Activated CD8-positive, alpha-beta T cell treated with anti-CD3 and anti-CD28 coated beads for 36 hours (primary cell): ENCODE measurements at places on chromosomes 2 and 18. TPM values are rescaled to one million over a fixed set of nuclear protein-coding genes. Genes with fewer than 3 reads are reported as not detected.
A peak's percentile ranks its signal among the peaks of the same experiment; 100 is the strongest.

- no peaks in the 10 kb centered on the region for H3K4me1 ChIP-seq
- no peaks in the 10 kb centered on the region for H3K27me3 ChIP-seq
- no peaks in the 10 kb centered on the region for H3K36me3 ChIP-seq
Measured at GRCh38 chr2:16332681-16333557, 332.7 kb downstream of the CYRIA start.

CAPN14 gene
- 0.59 TPM for total RNA-seq

- no peak for DNase-seq
- H3K27me3 ChIP-seq: no peaks in the 10 kb centered on the region
- no peak overlapping the region for H3K27ac ChIP-seq
- no peak overlapping the region for H3K4me3 ChIP-seq
- no peaks in the 10 kb centered on the region for H3K4me1 ChIP-seq
- no peaks in the 10 kb centered on the region for H3K36me3 ChIP-seq
Measured at GRCh38 chr18:32906506-32907310, 133.9 kb upstream of the KLHL14 start.

M1AP gene
- not detected for total RNA-seq

DNA sequence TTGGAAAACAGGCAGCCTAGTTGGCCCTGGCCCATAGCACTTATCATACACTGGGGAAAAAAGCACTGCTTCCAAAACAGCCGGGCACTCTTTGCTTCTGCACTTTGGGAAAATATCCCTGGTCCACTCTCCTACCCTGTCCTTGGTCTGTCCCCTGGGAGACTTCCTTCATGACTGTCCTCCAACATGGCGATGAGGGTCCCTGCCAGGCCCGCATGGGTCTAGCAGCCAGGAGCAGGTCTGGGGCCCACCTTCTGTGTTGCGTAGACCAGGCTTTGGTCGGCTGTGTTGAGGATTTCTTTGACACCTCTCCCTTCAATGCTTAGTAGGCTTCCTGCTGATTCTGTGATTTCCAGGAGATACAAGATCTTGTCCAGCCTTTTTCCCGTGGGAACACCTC, 12.2 kb downstream of the KCNF1 start:
- H3K27me3 ChIP-seq: peaks cover 8% of the 10 kb centered on the region
- DNase-seq: no peak
- H3K36me3 ChIP-seq: no peaks in the 10 kb centered on the region

GRCh38 chr18:5571666-5572065, 27.9 kb upstream of the EPB41L3 start:
- no peaks in the 10 kb centered on the region for H3K36me3 ChIP-seq
- no peak for DNase-seq
- H3K27ac ChIP-seq: no peak overlapping the region
- H3K27me3 ChIP-seq: peaks cover 14% of the 10 kb centered on the region

DNA sequence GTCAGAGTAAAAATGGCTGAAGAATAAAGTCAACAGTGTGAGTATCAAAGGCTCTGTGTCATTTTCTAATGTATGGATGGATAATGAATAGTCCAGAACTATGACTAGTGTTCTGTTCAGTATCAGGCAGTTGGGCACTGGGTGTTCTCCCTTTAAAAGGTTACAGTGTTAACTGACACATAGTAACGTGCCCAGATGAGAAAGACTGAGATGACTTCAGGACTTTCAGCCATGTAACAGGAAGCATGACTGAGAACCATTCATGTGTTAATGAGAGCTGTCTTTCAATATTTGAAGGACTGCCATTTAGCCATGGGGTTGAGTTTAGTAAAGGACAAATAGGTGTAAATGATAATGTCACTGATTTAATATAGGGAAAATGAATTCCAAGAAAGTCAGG, 187.1 kb downstream of the GULP1 start:
- no peaks in the 10 kb centered on the region for H3K4me1 ChIP-seq
- DNase-seq: no peak
- H3K36me3 ChIP-seq: no peaks in the 10 kb centered on the region

GRCh38 chr2:196801674-196802261, 2.3 kb upstream of the GTF3C3 start:
- peaks cover 2% of the 10 kb centered on the region for H3K27me3 ChIP-seq
- peaks cover 8% of the 10 kb centered on the region for H3K36me3 ChIP-seq
- no peak overlapping the region for H3K27ac ChIP-seq
- DNase-seq: no peak
- H3K4me1 ChIP-seq: peaks cover 25% of the 10 kb centered on the region
- no peak overlapping the region for H3K4me3 ChIP-seq

DNA sequence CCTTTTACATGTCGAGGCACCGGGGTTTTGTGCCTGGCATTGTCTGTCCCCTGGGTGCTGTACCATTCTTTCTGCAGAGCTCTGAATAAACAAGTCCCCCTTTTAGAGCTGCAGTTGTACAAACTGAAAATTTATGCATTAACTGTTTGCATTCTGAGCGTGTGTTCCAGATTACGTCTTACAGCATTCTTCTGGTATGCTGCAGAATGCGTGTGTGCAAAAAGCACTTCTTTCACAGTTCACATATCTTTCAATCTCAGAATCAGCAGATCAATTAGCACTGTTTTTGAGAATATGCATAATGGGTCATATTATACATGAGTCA, 27.5 kb downstream of the MEIS1 start:
- peaks cover 4% of the 10 kb centered on the region for H3K27me3 ChIP-seq
- no peaks in the 10 kb centered on the region for H3K36me3 ChIP-seq
- no peaks in the 10 kb centered on the region for H3K4me1 ChIP-seq

ZC3H6 gene
- 17.6 TPM for total RNA-seq

ABCG5 gene
- not detected for total RNA-seq

WNT10A gene
- 29.2 TPM for total RNA-seq

DNA sequence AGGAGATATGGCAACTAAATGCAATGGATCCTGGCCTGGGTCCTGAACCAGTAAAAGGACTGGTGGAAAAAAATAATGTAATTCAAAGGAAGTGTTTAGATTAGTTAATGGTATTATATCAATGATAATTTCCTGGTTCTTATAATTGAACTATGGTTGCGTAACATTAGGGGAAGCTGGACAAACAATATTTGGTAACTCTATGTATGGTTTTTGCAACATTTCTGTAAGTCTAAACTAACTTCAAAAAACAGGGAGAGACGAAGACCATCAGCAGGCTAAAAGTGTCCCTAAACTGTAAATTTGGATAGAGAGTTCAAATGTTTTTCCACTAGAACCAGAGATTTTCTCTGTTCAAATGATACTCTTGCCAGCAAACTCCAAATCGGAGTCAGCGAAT, 36.9 kb downstream of the KLF7 start:
- H3K36me3 ChIP-seq: peaks cover 23% of the 10 kb centered on the region
- no peak overlapping the region for H3K4me3 ChIP-seq
- DNase-seq: no peak
- peaks cover 64% of the 10 kb centered on the region for H3K4me1 ChIP-seq
- no peaks in the 10 kb centered on the region for H3K27me3 ChIP-seq

GRCh38 chr18:63266888-63267790, 52.4 kb downstream of the BCL2 start:
- DNase-seq: peak; percentile 26
- H3K4me3 ChIP-seq: peak overlapping the region; percentile 30
- H3K27ac ChIP-seq: peak overlapping the region; percentile 76
- H3K36me3 ChIP-seq: peaks cover 68% of the 10 kb centered on the region

DNA sequence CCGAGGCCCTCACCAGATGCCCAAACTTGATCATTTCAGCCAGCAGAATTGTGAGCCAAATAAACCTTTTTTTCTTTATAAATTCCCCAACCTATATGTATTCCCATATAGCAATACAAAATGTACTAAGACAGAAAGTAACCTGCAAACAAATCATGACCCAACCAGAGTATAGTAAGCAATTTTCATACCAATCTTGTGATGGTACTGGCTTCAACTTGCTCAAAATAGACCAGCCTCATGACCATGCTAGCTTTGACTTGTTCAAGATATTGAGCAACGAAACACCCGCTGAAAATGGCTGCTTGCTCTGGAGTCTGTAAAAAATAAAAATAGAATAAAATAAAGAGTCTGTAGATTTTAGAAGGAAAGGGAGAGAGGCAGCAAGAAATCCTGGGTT, 97.6 kb downstream of the C1D start:
- DNase-seq: no peak
- H3K4me1 ChIP-seq: no peaks in the 10 kb centered on the region
- H3K27ac ChIP-seq: no peak overlapping the region
- no peak overlapping the region for H3K4me3 ChIP-seq

KCNIP3 gene
- total RNA-seq: not detected

GRCh38 chr18:57060814-57061213, 86.1 kb upstream of the BOD1L2 start:
- no peaks in the 10 kb centered on the region for H3K36me3 ChIP-seq
- DNase-seq: no peak
- H3K27me3 ChIP-seq: peaks cover 9% of the 10 kb centered on the region

FANCL gene
- 19.8 TPM for total RNA-seq

FSHR gene
- total RNA-seq: not detected

DNA sequence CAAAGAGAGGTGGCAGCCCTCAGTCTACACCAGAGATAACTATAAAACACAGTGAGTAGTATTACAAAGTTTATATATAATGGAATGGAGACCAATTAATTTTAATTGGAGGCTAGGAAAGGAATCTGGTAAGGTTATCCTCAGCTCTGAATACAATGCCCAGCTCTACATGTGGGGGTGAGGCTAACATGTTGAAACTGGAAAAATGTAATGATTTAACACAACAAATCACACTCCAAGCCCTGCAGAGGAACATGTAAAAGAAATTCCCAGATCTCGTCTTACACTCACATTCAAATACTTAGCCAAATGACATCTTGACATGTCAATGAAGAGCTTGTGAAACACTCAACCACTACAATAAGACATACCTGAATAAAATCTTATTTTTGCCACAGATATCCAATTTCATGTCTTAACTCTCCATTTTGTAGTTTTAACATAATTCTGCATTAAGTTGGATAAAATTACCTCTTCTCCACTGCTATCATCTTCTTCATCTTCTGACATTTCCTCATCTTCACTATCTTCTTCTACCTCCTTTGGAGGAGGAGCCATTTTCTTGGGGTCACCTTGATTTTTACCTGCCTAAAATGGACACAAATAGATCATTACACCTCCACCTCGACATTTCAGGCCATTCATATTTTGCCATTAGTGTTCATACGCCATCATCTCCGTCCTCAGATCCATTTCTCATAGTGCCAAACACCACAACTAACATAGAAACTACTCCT, 1.4 kb downstream of the NCL start:
- H3K4me1 ChIP-seq: peaks cover 48% of the 10 kb centered on the region
- no peak for DNase-seq
- peak overlapping the region; percentile 98 for H3K27ac ChIP-seq
- H3K27me3 ChIP-seq: no peaks in the 10 kb centered on the region

DNA sequence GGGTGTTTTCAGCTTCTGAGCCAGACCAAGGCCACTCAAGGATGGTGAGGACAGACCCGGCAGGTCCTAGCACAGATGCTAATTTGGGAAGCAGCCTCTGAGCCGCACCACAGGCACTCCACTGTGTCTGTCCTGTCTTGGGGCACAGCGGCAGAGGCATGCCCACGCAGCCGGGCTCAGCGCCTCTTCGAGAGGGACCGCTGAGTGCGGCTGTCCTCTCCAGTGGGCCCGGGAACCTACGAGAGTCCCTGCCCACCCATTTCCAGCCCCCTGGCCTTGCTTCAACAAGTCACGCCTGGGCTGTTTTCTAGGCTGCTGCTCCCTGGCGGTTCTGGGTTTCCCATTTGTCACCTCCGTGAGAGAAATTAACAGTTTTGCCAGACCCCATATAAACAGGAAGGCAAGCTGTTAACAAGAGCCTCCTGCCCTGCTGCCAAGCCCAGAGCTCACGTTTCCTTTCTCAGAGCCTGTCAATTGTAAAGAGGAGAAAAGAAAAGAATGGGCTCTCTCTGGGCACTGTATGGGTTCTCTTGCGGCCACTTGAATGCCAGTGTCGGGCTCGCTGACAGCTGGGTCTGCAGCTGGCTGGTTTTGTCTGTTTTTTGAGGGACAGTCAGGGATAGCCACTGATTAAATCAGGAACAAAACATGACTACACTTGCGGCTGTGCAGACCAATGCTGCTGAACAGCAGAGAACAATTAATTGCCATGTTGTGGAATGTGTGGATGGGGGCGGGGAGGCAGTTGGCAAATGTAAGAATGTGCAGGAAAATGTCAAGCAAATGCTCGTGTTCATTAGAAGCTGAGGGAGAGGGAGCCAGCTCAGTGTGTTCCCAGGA, 30.6 kb downstream of the TMEM17 start:
- peaks cover 2% of the 10 kb centered on the region for H3K27me3 ChIP-seq
- DNase-seq: peak; percentile 9
- H3K36me3 ChIP-seq: no peaks in the 10 kb centered on the region
- H3K4me3 ChIP-seq: peak overlapping the region; percentile 7

DNA sequence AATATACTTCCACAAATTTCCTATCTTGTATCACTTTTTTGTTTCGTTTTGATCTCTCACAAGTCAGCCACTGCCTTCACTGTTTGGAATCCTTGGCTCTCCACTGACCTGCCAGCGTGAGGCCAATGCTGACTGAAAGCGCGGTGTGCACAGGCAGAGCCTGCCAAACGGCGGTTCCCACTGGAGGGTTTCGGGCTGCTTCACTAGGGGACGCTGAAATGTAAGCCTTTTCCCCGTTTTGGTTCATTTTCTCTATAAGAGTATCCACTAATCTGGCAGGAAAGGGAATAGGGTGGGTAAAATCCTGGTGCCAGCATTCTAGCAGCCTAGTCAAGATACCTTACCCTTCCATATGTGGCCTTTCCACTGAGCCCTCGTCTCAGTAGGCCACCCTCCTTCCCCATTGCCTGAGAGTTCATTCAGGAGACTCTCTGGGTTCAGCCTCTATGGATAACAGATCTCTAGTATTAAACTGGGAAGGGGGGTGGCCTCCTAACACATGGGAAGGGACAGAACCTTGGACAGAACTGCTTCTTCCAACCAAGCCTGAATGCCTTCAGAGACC, 91.5 kb downstream of the DYM start:
- H3K4me1 ChIP-seq: no peaks in the 10 kb centered on the region
- H3K4me3 ChIP-seq: no peak overlapping the region
- H3K27me3 ChIP-seq: no peaks in the 10 kb centered on the region

- no peaks in the 10 kb centered on the region for H3K27me3 ChIP-seq
- peaks cover 29% of the 10 kb centered on the region for H3K4me1 ChIP-seq
- no peak overlapping the region for H3K4me3 ChIP-seq
- DNase-seq: peak; percentile 45
- peak overlapping the region; percentile 41 for H3K27ac ChIP-seq
Measured at GRCh38 chr2:62321380-62322289, 125.7 kb downstream of the B3GNT2 start.

- no peaks in the 10 kb centered on the region for H3K36me3 ChIP-seq
- no peak overlapping the region for H3K4me3 ChIP-seq
- DNase-seq: no peak
- peaks cover 23% of the 10 kb centered on the region for H3K27me3 ChIP-seq
- no peak overlapping the region for H3K27ac ChIP-seq
Measured at GRCh38 chr2:219435701-219436100, 1.1 kb downstream of the SPEG start.

- no peaks in the 10 kb centered on the region for H3K4me1 ChIP-seq
- H3K4me3 ChIP-seq: no peak overlapping the region
- no peaks in the 10 kb centered on the region for H3K27me3 ChIP-seq
- no peak overlapping the region for H3K27ac ChIP-seq
- peaks cover 8% of the 10 kb centered on the region for H3K36me3 ChIP-seq
Measured at GRCh38 chr2:233544200-233544610, 22.4 kb downstream of the USP40 start.

GRCh38 chr2:132560562-132560961, 109.4 kb downstream of the LYPD1 start:
- no peak for DNase-seq
- no peaks in the 10 kb centered on the region for H3K36me3 ChIP-seq

DQX1 gene
- total RNA-seq: 0.96 TPM

- no peak overlapping the region for H3K27ac ChIP-seq
- DNase-seq: no peak
- no peak overlapping the region for H3K4me3 ChIP-seq
- H3K4me1 ChIP-seq: no peaks in the 10 kb centered on the region
- H3K27me3 ChIP-seq: peaks cover 11% of the 10 kb centered on the region
Measured at GRCh38 chr2:182628916-182629315, 87.1 kb upstream of the DNAJC10 start.
